Natural killer cell treated with Interleukin-12 subunit alpha and Interleukin-12 subunit beta and Interleukin-15 and Interleukin-18, amount 100 ng/mL, for 72 hours (primary cell): ENCODE measurements at places on chromosomes 11 and 22. TPM values are rescaled to one million over a fixed set of nuclear protein-coding genes. Genes with fewer than 3 reads are reported as not detected.

DNA sequence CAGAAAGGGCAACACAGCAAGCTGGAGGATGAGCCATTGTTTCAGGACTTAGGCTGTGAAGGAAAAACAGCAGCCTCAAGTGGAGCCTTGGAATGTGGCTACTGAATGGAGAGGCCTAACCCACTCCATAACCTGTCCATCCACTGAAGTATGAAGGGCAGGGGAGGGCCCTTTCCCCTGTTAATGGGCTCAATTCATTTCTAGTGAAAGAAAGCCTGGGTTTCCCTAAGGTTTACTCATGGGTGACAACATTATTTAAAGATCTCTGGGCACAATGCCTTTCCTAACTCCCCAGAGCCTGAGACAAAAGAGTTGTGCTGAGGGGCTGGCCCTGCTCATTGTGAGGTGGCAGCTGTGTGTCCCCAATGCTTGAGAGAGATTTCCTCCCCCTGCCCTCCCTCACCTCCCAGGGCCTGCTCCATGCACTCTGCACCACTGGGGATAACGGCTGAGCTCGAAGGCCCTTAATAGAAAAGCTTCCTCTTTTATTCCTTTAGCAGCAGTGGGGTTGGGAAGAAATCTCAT, 83.8 kb downstream of the ME3 start:
- DNase-seq = no peak

GRCh38 chr11:64876835-64877341, 1.5 kb downstream of the EHD1 start:
- no peak for DNase-seq

- no peak for DNase-seq
Observed at GRCh38 chr11:61452825-61453224, 22.9 kb downstream of the SDHAF2 start.

- no peak for DNase-seq
Observed at GRCh38 chr11:106451228-106451922, 373.9 kb downstream of the AASDHPPT start.

- no peak for DNase-seq
Observed at GRCh38 chr11:118247041-118247440, 5.1 kb downstream of the MPZL3 start.

OR5P2 gene
- not detected for total RNA-seq

ADORA2A gene
- total RNA-seq = 29.0 TPM

GGTLC2 gene
- not detected for total RNA-seq

ZNF215 gene
- 0.24 TPM for total RNA-seq

MOB2 gene
- 40.0 TPM for total RNA-seq

PHETA2 gene
- 1.5 TPM for total RNA-seq

SNX32 gene
- total RNA-seq = 1.0 TPM

C11orf16 gene
- total RNA-seq = not detected
